ENCODE measurements at places on chromosomes 2 and 18.
A peak's percentile ranks its signal among the peaks of the same experiment; 100 is the strongest.

- DNase-seq: no peak
Observed at GRCh38 chr2:42289222-42289621, 71.8 kb downstream of the COX7A2L start.

- DNase-seq: peak; percentile 47
Observed at GRCh38 chr2:70080610-70081200, 6.6 kb upstream of the PCBP1 start.

DNA sequence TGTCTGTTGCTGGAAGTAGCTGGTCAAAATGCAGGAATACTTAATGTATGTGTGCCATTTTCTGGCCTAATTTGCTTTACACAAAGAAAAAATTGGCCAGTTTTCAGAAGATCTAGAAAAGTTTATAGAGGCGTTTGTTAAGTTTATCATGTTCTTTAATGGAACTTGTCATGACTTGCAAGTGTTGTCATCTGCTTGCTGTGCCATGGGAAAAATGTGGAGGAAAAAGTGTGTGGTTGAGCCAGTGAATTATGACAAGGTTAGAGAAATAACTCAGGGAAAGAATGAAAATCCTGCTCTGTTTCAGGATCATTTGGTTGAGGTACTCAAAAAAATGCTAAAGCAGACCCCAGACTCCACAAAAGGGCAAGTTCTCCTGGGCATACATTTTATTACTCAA is 301.6 kb upstream of the CDH2 start:
- no peak for DNase-seq

DNA sequence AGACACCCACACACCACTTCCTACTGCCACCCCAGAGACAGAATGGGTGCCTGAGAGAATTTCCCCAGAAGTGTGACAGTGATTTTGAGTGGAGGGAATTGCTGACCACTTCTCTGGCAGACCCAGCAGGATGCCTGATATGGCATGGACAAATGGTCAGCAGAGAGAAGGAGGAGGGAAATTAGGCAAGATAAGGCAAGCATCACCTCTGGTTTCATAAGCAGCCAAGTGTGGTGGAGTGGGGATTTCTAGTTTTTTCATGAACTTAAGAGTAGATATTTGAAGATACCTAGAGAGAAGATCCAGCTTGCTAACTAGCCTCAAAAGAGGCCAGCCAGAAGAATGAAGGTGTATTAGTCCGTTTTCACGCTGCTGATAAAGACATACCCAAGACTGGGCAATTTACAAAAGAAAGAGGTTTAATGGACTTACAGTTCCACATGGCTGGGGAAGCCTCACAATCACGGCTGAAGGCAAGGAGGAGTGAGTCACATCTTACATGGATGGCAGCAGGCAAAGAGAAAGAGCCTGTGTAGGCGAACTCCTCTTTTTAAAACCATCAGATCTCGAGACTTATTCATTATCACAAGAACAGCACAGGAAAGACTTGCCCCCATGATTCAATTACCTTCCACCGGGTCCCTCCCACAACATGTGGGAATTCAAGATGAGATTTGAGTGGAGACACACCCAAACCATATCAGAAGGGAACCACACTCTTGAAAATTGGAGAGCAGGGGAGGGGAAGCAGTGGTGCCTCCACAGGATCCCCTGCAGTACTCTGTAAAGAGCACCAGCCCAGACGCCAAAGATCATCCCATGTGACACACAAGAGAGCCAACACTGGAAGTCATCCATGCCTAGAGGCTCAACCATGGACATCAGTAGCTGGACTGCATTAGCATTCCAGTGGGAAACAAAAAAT is 64.2 kb downstream of the RBM43 start:
- DNase-seq: no peak

DNA sequence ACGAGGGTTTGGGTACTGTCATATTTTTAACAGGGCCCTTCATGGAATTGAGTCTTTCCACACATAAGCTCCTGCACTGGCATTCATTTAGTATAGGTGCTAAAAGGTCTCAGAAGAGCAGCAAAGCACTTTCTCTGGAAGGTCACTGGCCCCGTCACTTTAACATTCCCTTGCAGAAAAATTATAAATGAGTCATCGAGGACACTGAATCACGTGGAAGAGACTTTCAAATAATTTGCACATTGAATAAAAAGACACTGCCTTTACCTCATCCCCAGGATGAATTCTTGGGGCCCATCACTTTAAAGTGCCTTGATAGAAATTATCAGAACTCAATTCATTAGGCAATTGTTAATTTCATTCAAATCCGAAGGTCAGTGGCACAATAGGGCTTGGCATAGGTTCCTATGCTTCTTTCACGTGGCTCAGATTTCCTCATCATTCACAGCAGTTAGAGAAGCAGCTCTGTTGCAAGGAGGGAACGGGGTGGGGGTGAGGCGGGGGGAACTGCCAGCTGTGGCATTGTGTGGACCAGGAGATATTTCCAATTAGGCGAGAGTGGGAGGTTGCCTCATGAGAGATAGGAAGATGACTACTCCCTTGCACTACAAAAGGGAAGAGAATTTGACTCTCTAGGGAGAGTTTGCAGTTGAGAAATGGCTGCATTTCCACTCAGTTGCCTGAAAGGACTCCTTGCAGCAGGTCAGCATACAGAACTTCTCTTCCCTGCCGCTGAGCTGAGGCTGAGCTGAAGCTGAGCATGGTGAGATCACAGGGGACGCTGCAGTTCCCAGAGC is 86.3 kb upstream of the NPAS2 start:
- no peak for DNase-seq

GRCh38 chr2:163436963-163437362 is 298.8 kb downstream of the FIGN start:
- no peak for DNase-seq

DNA sequence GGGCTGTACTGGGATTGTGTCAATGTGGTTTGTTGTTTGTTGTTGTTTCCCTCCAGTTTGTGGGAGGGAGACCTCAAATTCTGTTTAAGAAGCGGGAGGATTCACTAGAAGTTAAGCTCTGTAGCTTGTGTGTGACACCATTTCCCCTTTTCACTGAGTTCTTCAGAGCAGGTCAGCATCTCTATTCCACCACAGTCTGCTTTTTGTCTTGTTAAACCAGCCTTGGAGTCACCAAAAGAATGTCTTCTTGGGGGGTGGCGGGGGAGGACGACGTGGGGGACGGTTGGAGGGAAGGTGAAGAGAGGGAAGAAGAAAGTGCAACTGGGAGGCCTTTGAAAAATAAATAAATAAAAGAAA is 2.3 kb upstream of the BCL11A start:
- no peak for DNase-seq
